ENCODE measurements at places on chromosomes 6 and 20.

- DNase-seq: no peak
Observed at GRCh38 chr6:167127785-167128531, 5.1 kb downstream of the CCR6 start.

DNA sequence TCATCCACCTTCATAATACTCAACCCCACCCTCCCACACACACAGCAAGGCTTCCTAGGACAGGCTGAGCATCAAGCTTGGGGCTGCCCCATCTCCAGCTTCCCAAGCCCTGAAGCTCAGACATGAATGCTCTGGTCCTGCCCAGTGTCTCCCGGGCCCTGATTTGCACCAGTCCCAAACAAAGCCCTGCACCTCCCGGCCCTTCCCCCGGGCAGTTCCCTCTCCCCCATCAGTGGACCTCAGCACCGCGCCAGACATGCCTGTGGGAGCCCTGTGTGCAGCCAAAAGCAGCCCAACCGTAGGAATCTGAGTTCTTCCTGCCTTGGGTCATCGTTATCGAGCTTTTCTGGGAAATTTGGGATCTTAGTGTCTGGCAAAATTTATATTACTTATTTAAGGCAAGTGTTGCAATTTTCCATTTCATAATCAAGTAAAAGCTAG is 63.5 kb downstream of the THBS2 start:
- DNase-seq: no peak

- no peak for DNase-seq
Observed at GRCh38 chr20:49901588-49901987, 13.7 kb downstream of the SPATA2 start.

- peak; percentile 13 for DNase-seq
Observed at GRCh38 chr20:44083220-44083933, 103.6 kb downstream of the JPH2 start.

GRCh38 chr6:136774228-136775041 is 17.8 kb downstream of the MAP3K5 start:
- no peak for DNase-seq

GRCh38 chr6:117676577-117677218 is 1.4 kb downstream of the NUS1 start:
- no peak for DNase-seq

DNA sequence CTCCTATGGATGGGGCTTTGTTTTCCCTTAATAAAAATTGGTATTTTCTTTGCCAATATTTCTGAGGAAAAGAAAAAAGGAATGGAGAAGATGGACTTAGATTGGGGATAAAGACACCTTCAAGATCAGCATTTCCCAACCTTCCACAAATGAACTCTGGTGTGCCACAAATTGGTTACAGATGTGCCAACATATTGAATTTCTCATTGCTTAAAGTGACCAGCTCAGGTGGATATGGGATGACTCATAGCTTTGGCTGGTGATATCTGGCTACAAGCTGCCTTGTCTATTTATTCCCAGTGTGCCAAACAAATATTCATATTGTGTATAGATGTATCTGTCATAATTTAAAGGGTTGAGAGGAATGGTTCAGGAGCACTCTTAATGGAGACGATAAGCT is 32.5 kb downstream of the THEMIS start:
- no peak for DNase-seq

DNA sequence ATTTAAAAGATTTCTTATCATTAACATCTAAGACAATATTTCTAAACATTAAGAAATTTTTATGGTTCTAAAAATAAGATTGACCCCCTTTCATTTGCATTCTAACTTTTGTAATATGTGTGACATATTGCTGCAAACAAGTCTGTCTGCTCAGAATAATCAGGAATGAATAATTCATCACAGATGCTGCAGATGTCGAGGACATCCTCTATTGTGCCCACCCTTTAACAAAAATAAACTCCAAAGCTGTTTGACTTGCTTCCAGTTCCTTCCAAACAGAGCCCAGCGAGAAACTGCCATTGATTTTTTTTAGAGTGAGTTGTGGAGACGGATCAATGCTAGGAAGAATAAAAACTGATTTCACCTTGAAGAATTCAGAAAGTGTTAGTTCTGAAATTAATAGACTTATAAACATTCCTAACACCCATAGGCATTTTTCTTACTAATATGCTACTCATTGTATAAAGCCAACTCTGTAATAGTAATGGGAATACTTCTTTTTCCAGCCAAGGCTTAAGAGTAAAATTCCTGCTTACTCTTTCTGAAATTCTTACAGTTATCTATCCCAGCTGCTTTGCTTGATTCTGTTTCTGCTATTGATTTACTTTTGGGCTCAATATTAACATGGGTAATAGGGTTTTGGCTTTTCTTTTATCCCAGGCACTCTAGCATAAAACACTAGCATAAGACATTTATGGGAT is 244.8 kb upstream of the FAM83B start:
- DNase-seq: no peak

DNA sequence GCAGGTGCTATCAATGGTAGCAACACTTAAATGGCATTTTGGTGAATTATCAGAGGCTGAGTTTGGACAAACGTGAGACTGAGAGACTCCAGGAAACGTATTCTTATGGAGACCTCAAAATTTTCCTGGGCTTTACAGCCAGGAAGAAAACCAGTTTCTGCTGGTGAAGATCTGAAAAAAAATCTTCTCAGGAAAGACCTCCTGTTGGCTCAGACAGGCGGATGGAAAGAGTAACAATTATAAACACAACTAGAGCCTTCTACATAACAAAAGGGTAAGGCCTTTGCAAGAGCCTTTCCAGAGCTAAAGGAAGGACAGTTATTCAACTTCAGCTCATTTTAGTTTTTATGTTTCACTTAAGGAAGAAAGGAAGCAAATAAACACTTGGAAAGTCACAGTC is 274.4 kb downstream of the THBS2 start:
- DNase-seq: no peak

DNA sequence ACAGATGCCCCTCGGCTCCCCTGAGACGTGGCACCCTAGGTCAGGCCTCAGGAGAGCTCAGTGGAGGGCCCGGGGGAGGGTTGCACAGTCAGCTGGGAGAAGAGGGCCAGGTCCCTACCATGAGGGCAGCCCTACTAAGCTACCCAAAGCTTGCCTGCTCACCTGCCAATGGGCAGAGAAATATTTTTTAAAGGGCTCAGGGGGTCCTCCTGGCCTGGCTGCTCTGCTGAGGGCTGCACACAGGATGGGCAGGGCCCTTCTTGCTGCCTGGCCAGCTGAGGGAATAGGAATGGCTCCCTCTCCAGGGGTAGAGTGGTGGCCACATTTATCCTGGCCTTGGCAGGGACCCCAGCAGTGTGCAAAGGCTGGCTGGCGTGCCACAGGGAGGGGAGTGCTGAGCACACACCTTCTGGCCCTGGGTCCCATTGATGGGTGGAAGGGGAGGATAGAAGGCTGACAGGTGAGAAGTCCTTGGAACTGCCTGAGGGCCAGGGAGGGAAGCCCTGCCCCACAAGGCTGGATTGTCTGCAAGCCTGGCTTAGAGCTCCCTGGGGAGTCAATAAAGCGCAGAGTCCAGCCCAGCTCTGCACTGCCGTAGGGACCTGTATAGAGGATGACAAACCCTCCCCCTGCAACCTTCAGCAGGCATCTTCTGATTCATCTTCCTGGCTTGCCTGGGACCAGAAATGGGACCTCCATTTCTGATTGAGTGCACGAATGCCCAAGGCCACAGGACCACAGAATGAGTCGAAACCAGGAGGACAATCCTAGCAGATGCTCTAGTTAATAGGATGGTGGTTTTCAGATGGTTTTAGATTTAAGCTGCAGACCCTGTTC is 62.1 kb downstream of the NOL4L start:
- peak; percentile 92 for DNase-seq

- DNase-seq: no peak
Observed at GRCh38 chr20:51062065-51062464, 39.2 kb upstream of the KCNG1 start.

Measured in NCI-H524 (cell line).